ENCODE measurements at places on chromosomes 4 and X.

DNA sequence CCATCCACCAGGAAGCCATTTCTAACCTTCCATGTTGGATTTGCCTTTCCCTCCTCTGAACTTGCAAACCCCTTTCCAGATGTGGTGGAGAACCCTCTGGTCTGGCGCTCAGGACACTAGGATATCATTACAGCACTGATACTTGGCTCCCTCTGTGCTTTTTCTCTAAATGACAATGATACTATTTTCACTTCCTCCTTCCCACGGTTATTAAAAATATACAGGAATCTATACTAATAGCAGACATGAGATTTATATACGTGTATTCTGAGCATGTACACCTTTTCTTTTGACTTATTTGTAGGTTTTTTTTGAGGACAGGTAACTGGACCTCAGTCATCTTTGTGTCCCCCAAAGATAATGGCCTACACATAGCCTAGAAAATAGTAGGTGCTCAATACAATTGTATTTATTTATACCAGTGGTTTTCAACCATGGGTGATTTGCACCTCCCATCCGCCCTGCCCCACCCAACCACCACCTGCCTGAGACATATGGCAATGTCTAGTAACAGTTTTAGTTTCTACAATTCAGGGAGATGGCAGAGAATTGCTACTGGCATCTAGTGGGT is 60.4 kb upstream of the PLAC8 start:
- no peak for DNase-seq

DNA sequence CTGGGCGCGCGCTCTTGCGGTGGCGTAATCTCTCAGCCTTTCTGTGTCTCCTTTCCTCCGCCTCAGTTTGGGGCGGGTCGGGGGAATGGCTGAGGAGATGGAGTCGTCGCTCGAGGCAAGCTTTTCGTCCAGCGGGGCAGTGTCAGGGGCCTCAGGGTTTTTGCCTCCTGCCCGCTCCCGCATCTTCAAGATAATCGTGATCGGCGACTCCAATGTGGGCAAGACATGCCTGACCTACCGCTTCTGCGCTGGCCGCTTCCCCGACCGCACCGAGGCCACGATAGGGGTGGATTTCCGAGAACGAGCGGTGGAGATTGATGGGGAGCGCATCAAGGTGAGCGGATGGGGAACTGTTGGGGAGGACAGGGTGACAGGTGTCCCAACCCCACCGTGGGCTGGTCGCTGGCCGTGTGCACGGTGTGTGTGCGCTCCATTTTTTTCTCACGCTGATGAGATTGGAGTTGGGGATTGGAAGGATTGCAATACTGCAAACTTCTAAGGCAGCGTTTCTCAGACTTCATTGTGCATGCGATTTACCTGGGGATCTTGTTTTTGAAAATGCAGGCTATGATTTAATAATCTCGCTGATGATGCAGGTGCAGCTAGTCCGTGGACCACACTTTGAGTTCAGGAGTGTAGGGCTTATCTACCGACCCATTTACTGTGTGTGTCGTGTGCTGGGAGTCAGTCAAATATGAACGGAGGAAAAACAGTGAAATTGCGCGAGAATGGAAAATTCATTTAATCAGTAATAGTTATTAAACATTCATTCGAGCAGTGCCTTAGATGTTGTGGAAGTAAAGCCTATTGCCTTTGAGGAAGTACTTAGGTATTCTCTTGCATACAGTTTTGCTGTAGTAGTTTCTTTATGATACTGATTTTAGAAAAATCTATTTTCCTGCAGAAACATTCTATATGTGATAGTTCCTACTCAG is at the start of gene RAB33B:
RAB33B (plus strand) TSS at position 11 of the 935 bp plus-strand sequence; CDS start at position 86, 75 bp downstream.
- DNase-seq, result peak; percentile 12

- DNase-seq, result no peak
Measured at GRCh38 chr4:13892739-13893105, 265.2 kb upstream of the BOD1L1 start.

DNA sequence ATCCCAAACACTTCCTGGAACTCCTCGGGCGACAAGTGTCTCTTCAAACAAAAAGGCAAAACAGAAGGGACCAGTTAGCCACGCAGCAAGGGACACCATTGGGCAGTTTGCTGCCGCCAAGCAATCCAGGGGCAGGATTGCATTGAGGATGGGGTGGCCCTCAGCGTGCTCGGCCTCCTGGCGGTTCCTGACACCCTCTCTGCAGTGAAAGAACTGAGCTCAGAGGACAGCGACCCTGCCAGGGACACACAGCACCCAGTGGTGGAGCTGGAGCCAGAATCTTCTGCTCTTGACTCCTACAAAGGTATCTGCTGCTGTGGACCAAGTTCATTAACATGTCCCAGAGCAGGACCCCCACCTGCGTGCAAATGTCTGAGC is 27.4 kb upstream of the AFAP1 start:
- no peak for DNase-seq

DNA sequence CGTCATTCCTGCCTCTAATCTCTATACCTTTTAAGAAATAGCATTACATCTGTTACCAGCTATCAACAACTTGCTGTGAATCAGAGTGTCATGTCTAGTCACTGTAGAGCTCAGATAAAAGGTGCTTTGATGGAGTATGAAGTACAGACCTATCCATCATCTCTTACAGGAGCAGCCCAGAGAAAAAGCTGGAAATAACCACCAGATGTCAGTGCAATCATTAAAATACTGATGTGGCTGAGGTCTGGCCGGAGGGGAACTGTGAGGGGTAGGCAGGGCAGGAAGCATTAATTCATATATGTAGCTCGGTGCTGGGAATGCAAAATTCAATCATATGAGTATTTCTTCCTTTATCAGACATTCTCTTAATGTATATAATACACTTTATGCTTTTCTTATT is 100.6 kb downstream of the AKAP4 start:
- DNase-seq, result no peak

- DNase-seq, result no peak
Measured at GRCh38 chr4:23931489-23931830, 41.6 kb upstream of the PPARGC1A start.

DNA sequence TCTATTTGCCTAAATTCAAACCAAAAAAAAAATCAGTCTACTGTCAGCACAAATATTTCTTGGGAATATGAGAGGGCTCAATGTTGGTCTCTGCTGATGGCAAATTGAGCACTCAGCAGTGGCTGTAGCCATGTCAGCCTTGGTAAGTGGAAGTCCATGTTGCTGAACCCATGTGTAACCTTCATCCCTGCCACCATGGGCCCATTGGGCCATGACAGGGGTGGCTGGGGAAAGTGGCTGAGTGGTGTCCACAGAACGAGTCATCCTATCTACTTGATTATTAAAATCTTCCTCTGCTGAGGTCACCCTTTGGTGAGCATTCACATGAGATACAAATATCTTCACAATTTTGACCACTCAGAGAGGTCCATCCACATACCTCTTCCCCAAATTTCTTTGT is 56.8 kb upstream of the FAM9B start:
- no peak for DNase-seq

- DNase-seq, result no peak
Measured at GRCh38 chr4:174284487-174284886, 776 bp downstream of the CEP44 start.

DNA sequence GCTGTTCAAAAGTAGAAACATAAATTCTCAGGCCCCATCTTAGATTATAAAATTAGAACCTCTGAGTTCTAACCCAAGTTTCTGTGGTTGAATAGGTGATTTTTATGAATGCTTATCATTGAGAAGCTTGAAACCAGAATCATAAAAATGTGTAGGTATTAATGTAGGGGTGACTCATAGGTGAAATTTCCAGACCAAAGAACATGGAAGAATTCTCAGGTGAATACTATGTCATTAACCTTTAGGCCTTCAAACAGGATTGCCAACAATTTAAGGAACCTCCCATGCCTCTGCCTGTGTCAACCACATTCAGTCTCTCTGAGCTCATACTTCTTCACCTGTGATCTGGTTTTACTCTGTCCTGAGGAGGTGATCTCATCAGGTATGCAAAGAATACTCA is 177.8 kb downstream of the NPFFR2 start:
- DNase-seq, result no peak

GRCh38 chr4:145909773-145910172 is 28.9 kb downstream of the ZNF827 start:
- no peak for DNase-seq

DNA sequence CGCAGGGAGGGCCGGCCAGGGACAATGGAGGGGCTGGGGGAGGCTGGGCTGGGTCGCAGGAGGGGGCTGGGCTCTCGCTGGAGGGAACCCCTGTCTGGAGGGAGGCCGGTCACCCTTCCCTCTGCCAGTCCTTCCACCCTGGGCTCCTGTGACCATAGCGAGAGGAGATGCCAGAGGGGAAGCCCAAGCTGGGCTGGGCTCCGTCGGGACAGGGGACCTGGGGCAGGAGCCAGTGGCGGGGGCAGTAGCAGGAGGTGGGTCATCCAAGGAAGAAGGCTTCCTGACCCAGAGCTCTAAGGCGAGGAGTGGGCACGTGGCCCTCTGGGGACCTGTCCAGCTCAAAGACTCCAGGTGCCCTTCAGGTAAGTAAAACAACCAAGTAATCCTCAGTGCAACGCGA is 16.9 kb downstream of the CTAG1B start:
- DNase-seq, result no peak

DNA sequence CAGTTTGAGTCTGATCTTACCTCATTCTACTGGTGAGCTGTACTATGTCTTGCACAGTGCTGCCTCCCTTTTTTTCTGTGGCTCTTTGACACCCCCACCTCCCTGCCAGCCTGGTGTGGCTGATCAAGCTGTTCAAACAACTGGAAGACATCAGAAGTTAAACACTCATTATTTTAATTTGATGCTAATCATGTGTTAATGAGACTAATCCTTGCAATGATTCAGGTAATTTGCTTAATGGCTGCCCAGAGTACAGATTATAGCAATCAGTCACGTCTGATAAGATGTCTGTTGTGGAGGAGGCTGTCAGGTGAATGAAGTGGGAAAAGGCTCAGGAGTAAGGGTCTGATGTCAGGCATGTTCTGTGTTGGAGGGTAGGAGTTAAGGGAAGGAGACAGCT is 87.4 kb upstream of the GK2 start:
- DNase-seq, result no peak

- DNase-seq, result no peak
Measured at GRCh38 chr4:144646523-144647094, 653 bp downstream of the HHIP start.

- DNase-seq, result no peak
Measured at GRCh38 chr4:25377572-25378436, 741 bp downstream of the ANAPC4 start.
